Esophagus mucosa (tissue), 1 donor: ENCODE measurements at places on chromosomes 5 and 9. TPM values are rescaled to one million over a fixed set of nuclear protein-coding genes. Genes with fewer than 3 reads are reported as not detected.

DNA sequence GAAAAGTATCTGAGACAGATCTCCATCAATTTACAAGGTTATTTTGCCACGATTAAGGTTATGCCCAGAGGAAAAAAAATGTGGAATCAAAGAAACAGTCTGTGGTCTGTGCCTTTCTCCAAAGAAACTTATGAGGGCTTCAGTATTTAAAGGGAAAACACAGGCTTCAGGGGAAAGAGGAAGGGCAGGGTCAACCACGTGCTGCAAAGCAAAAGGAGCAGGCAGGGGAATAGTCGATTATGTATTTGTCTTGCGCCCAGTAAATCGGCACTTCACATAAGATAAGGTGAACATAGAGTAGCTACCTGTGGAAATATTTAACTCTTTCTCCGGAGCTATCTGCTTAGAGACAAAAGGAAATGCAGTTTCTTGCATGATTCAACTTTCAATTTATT, 343.7 kb downstream of the RAB3C start:
- ATAC-seq, result no peak

GRCh38 chr9:100473276-100474081, 530 bp downstream of the TMEFF1 start:
- ATAC-seq, result peak; percentile 47

DNA sequence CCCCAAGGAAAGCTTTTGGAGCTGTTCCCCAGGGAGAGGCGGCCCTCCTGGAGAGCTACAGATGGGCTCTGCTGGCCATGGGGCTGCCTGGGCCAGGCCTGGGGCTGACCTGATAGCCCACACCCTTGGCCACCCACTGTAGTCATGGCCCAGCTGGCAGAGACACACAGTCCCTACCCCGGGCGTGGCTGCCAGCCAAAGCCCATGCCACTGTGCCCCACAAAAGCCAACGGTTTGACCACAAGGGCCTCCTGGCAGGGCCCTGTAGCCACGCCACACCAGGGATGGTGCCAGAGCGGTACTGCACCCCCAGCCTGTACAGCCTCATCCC, 15.2 kb downstream of the NACC2 start:
- no peak for ATAC-seq

GRCh38 chr5:13566871-13567339, 377.6 kb downstream of the DNAH5 start:
- ATAC-seq, result peak; percentile 89

The ISCA1 gene
- total RNA-seq, result 15.4 TPM

The GARIN3 gene
- not detected for total RNA-seq
